Effector CD8-positive, alpha-beta T cell (primary cell): ENCODE measurements at places on chromosomes 7 and 10.

DNA sequence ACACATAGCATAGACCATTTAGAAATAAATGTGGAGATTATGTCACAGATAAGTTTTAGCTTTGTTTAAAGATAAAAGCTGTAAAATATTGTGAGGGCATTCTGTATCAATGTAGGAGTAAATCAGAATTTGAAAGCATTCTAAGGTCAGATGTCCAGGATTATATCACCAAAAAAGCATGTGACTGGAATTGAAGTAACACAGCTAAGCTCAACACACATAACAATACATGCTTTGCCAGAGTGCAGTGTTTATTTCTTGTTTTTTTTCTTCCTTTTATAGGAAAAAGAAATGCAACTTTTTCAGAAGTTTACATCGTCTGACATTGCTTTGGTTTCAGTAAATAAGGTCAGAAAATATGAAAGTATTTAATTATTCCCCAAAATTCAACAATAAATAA lies 183.4 kb downstream of the HTR7 start:
- DNase-seq: no peak

DNA sequence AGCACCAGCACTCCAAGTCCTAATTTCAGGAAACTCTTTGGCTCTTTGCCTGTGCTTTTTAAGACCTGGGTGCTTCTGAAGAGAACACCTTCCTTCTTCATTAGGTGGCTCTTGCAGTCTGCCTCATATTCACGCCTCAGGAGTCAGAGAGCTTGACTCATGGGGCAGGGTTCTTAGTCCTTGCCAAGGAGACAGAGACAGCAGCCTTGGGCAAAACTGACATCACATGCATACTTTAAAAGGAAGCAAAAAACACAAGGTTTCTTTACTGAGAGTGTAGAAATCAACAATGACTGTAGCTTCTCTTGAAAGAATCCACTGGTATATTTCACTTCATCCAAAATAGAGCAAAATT lies 780.6 kb downstream of the INHBA start:
- DNase-seq: no peak

DNA sequence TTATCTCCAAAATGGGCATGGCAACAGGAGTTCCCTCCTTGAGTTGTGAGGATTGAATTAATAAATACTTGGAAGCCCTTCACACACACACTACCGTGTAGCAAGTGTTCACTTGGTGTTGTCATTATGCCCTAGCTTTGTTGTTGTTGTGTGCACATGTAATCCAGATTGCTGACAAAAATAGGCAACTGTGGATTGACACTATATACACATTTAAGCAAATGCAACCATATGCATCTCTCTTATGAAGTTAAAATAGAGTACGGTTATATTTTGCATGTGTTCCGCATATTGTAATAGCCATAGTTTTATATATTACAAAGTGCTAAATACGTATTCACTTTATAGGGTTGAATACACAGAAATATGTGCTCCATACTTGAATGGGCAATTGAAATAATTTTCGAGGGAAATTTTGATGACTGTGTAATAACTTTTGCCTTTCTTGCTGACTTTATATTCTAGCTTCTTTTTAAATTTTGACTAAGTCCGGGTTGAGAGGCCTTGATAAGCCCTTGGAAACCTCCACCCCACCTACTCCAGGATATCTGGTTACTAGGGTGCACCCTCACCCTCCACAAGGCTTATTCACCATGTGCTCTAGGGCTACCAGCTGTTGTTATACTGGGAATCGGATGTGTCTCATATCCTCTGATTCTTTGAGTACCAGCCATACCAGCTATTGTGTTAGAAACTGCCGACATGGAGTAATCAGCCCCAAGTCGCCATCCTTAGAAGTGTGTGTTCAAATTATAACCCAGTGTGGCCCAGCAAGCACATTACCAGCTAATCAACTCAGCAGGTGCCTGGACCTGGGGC lies 265.0 kb downstream of the CAMK1D start:
- DNase-seq: no peak

DNA sequence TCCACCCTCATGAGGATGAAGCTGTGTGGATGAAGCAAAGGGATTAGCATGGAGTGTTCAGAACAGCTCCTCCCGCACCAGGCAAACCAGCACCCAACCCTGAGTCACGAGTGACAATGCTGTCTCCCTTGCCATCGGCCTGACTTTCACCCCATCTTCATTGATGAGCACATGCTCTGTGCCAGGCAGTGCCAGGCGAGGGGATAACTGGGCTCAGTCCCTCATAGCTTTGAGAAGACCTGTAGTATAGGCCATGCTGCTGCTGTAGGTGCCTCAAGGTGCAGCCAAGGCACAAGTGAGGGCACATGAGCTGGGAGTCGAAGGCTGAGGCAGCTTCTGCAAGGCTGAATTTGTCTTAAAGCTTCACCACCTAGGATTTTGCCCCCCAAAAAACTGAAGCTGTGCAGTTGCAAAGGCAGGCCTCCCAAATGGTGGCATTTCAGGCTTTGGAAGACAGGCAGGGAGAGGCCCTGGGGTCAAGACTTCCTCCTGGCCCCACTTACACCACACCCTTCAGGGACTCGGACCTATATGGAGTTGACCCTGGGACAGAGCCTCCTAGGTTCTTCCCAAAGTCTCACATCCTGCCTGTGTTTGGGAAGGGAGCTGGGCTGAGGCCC lies 54.2 kb upstream of the GDF10 start:
- DNase-seq: no peak

DNA sequence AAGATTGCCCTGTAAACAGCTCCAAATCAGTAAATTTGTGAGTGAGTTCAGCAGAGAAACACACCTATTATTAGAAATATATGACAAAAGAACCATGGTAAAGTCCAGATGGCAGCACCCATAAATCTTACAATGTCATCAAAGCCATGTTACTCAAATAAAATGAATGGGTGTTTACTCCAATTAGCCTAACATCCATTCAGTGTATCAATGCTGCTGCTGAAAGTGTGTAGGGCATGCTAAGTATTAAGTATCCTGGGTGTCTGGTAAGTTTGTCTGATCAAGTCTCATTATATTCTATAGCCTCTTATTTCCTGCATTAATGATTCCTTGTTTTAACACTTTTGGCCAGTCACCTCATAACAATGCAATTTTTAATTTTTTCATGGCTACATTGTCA lies 185.5 kb upstream of the STEAP4 start:
- DNase-seq: no peak

- no peak for DNase-seq
Measured at GRCh38 chr10:60187691-60188090, 202.0 kb downstream of the ANK3 start.

DNA sequence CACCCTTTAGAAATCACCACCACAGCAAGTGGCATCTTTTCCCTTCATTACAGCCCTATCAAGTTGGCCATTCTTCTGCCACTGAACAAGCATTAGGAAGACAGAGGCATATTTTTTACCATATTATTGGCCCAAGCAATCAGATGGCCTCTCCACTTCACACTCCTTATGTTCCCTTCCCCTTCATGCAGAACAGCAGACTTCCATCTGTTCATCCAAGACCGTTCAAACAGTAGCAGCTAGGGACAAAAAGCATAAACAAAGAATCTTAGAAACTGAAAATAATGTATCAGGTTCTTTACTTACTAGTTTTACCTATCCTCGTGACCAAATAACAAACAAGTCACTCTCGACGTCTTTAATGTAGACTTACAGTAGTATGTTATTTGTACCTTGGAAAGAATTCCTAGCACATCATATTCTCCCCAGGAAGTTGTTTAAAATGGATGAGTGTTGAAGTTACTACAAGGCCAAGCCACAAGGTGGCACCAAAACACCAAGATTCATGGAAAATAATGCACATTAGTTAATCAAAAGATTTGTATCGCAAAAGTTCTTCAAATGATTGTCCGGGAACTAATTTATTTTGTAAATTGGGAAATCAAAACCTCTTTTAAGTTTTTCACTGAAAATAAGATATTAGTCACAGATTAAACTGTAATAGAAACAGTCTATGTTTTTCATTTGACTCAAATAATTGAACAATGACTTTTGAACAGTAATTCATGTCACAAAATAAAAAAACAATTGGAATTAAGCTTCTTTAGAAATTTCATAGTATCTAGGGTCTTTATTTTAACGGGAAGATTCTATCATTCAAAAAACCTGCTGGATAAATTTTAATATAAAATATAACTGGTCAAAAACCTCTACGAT lies 112.1 kb downstream of the VPS41 start:
- peak; percentile 29 for DNase-seq

DNA sequence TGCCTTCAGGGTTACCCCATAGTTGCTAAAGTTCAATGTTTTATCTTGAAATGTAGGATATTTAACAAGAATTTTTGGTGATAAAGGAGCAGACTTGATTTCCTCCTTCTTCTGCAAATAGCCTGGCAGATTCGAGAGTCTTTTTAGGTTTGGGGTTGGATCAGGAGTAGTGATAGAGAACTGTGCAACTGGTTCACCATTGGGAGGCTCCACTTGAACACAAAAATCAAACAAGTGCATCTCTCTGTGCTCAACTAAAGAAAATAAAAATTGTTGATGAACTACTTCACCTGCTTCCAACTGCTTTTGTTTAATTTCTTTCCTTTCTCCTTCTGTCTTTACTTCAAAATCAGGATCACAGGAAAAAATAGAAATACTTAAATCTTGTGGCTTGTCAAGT lies 58.5 kb downstream of the MACC1 start:
- no peak for DNase-seq

DNA sequence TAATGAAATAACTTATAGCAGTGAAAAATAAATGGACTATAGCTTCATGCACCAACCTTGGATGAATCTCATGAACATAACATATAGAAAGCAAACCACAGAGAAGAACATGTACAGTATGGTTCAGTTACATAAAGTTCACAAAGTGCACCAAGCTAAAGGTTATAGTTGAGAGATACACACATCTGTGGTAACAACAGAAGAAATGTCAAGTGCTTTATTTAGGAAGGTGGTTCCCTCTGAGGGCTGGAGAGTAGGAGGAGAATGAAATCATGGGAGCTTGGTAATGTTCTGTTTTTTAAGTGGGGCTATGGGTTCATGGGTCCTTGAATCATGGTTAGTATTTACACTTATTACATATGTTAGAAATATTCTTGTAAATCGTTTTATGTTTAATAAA lies 323.3 kb downstream of the PHTF2 start:
- DNase-seq: no peak

DNA sequence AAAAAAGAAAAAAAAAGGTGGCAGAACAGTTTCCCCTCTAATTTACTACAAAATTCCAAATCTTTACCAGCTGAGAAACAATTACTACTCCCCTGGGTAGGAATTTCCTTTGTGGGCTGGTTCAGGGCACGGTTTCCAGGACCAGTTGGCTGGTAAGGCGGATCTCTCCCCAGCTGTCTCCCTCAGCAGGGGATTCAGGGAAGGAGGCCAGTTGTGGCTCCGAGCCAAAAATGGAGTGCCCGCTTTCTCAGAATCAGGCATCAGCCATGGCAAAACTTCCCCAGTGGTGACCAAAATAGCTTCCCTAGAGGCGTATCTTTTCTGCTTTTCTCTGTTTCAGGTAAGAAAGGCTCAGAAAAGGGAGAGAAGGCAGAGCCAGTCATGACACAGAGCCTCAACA lies 91.2 kb downstream of the ZNF22 start:
- no peak for DNase-seq

DNA sequence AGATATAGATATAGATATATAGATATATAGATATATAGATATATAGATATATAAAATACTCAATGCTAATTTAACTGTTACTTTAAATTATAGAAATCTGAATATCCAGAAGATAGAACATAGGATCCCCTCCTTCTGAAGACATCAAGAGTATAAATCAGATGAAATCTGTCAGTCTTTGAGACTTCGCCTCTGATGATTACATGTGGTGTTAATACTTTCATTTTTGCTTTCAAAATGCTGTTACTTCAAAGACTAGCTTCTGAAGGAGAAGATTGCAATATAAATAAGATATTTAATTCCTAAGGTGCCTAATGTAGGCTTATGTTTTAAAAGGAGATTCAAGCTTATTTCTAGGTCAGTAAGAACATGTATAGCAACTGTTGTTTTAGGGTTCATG lies 180.4 kb downstream of the TSPAN12 start:
- DNase-seq: no peak

DNA sequence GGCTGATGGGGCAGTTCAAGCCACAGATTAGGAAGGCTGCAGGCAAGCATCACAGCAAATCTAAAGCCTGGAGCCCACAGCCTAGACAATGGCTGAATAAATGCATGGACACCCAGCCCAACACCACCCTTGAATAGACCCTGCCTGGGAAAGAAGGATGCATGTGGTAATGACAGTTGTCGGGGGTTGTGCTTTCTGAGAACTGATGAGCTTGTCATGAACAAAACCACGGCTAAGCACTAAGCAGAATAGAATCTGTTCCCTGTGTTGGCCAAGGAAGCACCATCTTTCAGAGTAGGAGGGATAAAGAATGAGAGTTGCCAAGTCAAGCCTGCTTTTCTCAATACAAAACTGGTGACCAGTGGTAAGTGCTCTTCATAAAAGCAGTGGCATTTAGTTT lies 66.1 kb upstream of the JCAD start:
- DNase-seq: no peak

DNA sequence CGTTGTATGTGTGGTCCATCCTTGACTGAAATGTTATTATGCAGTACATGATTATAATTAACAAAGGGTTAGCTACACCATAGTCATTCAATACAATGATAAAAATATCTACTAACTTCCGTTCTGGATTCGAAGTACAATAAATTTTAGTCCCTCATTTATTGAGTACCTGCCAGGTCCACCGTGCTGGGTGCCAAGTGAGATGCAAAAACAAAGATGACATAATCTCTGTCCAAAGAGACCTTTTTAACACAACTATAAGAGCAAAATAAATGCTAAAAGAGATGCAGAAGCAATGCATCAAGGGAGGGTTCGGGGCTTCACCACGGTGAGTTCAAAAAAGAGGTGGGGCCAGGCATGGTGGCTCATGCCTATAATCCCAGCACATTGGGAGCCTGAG lies 33.1 kb downstream of the LAMB1 start:
- DNase-seq: no peak

GRCh38 chr10:71661060-71661622 lies 58.4 kb downstream of the C10orf105 start:
- DNase-seq: no peak

DNA sequence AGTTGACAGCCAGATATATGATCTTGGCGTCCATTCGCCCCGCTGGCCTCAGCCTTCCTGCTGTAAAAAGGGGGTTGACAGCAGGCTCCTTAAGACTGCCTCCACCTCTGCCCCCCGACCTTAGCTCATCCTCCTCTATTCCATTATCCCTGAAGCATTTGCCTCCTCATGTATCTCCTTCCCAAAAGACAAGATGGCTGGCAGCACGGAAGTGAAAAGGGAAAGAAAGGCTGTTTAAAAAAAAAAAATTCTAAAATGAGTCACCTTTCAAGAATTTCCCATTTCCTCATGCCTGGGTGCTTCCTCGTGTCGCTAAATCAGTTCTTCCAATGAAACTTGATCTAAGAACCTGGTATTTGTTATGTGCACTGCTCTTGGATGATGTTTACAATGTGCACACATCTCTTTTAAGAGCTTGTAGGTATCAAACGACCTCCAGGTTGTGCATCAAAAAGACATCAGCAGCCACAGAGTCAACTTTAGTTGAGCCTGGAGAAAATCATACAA lies 1.7 kb downstream of the SCRN1 start:
- DNase-seq: no peak

- DNase-seq: no peak
Measured at GRCh38 chr7:111755383-111755782, 193.1 kb upstream of the IMMP2L start.

- no peak for DNase-seq
Measured at GRCh38 chr10:78000956-78001472, 28.3 kb downstream of the POLR3A start.

- no peak for DNase-seq
Measured at GRCh38 chr10:114356126-114356525, 48.2 kb downstream of the AFAP1L2 start.

- no peak for DNase-seq
Measured at GRCh38 chr10:120432209-120432608, 24.8 kb upstream of the PLPP4 start.
